CD4-positive, CD25-positive, alpha-beta regulatory T cell (primary cell): ENCODE measurements at places on chromosomes 12 and 14. TPM values are rescaled to one million over a fixed set of nuclear protein-coding genes. Genes with fewer than 3 reads are reported as not detected.

Gene HAL
- not detected for polyA plus RNA-seq

Gene CFAP54
- 0.07 TPM for polyA plus RNA-seq

Gene CCDC38
- polyA plus RNA-seq = not detected

Gene ACOT6
- polyA plus RNA-seq = not detected

Gene PFKM
- polyA plus RNA-seq = 4.6 TPM

Gene ENDOU
- polyA plus RNA-seq = not detected

Gene KITLG
- not detected for polyA plus RNA-seq

Gene ARHGAP5
- 32.2 TPM for polyA plus RNA-seq
